ENCODE measurements at places on chromosomes 7 and 10.

GRCh38 chr7:4742051-4742573, 33.3 kb upstream of the AP5Z1 start:
- DNase-seq: peak; percentile 78

DNA sequence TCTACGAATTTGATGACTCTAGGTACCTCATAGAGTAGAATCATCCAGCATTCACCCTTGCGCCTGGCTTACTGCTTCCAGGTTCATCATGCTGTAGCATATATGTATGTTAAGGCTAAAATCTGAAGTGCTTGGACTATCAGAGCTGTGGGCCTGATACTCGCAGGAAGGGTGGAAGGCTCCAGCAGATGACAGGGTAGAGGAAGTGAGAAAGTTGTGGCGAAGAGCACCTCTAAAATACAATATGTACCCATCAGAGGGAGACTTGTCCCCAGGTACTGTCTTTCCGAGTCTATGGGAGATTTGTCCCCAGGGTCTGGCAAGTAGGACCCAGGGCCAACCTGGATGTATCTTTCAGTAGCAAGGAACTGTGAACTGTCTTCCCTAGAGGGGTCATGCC, 48.1 kb upstream of the PLEKHA1 start:
- DNase-seq: no peak

- no peak for DNase-seq
Measured at GRCh38 chr10:4353059-4353655, 472.9 kb upstream of the AKR1E2 start.

GRCh38 chr10:34024693-34025425, 690.4 kb upstream of the NRP1 start:
- no peak for DNase-seq

DNA sequence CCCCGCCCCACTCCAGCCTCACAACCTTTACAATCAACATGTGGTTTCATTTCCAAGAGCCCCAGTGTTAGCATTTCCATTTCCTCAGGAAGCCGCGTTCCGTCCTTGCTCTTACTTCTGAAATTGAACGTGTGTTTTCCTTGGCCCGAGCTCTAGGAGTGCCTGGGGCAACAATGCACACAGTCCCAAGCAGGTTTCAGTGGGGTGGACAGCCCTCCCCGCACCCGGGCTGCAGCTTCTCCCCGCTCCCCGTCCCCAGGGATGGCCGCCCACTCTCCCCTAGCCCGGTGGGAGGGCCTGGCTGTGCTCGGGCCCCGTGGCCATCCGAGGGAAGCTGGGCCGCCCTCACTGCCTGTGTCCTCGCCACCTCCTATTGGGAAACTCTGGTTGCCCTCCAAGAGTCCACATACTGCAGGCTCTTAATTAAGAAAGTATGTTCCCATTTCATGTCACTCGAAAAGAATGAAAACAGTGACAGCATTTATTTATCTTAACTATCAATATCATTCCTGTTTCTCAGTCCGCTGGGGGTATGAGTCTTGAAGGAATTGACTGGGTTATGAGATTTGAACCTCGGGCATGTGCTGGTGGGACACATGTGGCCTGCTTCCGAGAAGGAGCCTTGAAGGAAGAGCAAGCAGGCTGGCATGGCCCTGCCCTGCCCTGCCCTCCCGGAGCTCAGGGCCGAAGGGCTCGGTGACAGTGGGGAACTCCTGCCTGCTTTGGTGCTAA, 163.8 kb downstream of the GRK5 start:
- DNase-seq: no peak
